Naive thymus-derived CD4-positive, alpha-beta T cell (primary cell): ENCODE measurements at places on chromosomes 1 and 21. TPM values are rescaled to one million over a fixed set of nuclear protein-coding genes. Genes with fewer than 3 reads are reported as not detected.

GRCh38 chr1:43066578-43066977 is 105.5 kb downstream of the EBNA1BP2 start:
- no peak for DNase-seq

DNA sequence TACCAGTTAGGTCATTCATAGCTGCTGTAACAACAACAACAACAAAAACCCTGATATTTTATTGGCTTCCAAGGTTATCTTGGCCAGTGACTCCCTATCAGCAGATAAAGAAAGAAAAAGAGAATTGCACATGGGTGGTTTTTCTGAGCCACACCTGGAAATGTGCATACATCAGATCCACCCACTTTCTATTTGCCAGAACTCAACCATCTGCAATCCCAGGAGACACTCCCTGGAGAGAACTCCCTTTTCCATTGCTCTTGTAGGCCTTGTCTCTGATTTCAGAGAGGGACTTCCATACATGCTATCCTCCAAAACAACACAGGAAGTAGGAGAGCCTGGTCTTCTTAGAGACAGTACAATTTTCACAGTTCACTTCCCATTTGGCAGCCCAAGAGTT is 74.9 kb upstream of the ZC3H11B start:
- DNase-seq = no peak

DNA sequence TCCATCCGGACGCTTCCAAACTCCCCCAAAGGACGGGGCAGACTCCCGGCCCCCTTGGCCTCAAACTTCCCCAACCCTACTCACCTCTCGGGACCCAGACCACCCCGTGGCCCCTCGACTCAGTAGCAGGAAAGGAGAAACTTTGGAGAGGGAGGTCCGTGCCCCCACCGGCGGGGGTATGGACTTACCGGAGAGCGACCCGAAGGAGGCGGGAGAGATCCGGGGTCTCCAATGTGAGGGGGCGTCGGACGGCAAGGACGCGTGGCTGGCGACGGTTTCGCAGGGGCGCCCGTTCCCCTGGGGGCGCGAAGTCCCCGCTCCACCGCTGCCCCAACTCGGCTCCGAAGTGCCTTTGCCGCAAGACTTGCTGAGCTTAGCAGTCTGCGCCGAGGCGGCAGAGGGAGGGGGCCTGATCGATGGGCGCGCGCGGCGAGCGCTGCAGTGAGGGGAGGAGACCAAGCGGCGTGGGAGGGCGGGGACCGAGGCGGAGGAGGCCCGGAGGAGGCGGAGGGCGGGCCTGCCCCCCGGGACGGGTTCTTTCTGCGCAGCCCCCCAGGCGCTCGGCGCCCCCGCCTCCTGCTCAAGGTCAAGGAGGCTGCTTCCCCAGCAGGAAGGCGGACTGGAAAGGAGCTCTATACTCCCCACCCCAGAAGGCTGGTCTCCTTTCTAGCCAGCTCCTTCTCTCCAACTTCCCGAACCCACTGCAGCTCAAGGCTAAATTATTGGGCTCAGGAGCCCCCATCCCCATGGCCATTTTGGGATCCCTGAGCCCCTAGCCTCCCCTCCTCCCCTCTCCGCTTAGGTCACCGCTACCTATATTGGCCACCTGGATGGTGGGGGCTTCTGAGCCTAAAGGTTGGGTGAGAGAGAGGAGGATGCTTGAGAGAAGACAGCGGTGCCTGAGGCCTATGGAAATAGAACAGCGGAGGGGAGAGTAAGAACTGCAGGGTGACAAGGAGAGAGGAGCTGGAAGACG is at the start of gene SYT2:
Gene SYT2 (minus strand): TSS at position 385 of the 976 bp plus-strand sequence. CDS start 104,682 bp downstream, outside the sequence.
- no peak for DNase-seq

DNA sequence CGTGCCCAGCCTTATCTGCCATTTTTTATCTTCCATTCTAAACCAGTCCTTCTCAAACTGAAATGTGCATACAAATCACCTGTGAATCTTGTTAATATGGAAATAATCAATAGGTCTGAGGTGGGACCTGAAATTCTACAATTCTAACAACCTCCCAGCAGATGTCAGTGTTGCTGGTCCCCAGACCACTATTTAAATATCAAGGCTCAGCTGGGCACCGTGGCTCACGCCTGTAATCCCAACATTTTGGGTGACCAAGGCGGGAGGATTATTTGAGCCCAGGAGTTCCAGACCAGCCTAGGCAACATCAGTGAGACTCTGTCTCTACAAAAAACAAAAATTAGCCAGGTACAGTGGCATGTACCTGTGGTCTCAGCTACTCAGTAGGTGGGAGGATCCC is 4.1 kb downstream of the UQCRHL start:
- DNase-seq = peak; percentile 2

DNA sequence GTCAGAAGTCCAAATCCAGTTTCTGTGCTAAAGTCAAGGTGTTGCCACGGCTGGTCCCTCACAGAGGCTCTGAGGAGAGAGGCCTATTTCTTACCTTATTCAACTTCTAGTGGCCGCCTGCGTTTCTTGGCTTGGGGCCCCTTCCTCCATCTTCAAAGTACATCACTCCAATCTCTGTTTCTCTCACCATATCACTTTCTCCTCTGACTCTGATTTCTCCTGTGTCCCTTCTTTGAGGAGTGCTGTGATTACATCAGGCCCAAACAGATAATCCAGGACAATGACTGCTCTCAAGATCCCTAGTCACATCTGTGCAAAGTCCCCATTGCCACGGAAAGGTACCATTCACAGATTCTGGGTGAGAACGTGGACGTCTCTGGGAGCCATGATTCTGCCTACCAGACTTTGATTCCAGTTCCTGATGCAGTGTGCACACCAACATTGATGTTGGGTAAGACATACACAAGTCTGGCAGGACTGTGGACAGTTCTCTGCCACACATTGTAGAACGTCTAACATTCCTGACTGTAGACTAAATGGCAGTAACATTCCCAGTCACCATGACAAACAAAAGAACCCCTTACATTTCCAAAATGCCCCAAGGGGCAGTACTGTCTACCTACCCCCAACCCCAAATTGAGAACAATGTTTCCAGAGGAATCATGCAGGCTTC is 43.0 kb upstream of the ITPKB start:
- no peak for DNase-seq

GRCh38 chr21:15022608-15023261 is 42.1 kb downstream of the NRIP1 start:
- DNase-seq = no peak

GRCh38 chr1:118157506-118157905 is 27.5 kb downstream of the SPAG17 start:
- DNase-seq = no peak

DNA sequence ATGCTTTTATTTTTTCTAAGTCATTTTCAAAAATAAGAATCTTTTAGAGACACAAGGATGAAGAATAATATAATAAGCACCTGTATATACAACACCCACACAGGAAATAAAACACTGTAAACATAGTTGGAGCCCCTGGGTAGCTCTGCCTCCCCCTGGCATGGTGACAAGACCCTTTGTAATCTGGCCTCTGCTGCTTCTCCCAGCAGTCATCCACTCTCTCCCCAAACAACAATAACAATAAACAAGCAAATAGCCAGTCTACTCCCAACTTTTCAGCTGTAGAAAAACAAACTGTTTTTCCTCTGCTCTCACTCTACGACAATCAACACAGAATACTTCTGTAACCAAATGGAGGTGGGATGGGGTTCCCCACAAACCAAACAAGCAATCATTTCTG is 110.1 kb downstream of the CSMD2 start:
- DNase-seq = no peak

- DNase-seq = no peak
Observed at GRCh38 chr1:31674626-31675025, 29.2 kb downstream of the COL16A1 start.

DNA sequence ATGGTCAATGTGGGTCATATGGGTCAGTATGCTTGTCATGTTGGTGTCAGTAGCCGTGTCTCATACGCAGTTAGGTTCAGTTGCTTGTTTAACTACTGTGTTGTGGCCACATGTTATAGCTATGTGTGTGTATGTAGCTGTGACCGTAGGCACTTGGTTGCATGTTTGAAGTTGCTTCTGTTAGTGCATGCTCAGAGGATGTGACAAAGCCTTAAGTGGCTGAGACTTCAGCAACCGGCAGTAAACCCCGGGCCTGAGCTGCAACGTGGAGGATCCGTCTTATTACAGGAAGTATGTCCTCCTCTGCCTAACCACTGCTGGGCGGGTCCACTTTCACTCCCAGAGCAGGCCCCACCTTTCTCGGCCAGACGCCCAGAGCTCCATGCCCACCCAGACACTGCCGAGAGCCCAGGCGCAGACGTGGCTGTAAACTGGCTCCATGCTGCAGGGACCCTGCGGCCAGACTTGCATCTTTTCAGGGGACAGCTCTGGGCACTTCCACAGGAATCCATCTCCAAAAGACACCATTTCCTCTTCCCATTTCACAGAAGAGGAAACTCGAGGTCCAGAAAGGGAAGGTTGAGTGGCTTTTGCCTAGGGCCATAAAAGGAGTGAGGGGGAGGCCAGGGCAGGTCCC is 2.2 kb downstream of the TCEA3 start:
- DNase-seq = peak; percentile 62

GRCh38 chr1:245404952-245405351 is 250.2 kb downstream of the KIF26B start:
- no peak for DNase-seq

GRCh38 chr1:22592919-22593790 is 29.9 kb downstream of the EPHA8 start:
- no peak for DNase-seq

- no peak for DNase-seq
Observed at GRCh38 chr21:40752125-40752524, 94.8 kb downstream of the DSCAM start.

- DNase-seq = no peak
Observed at GRCh38 chr1:246772686-246773085, 48.5 kb downstream of the SCCPDH start.

- no peak for DNase-seq
Observed at GRCh38 chr1:64733581-64734286, 11.1 kb upstream of the RAVER2 start.

GRCh38 chr21:42652527-42653230 is 742 bp upstream of the PDE9A start:
- no peak for DNase-seq

DNA sequence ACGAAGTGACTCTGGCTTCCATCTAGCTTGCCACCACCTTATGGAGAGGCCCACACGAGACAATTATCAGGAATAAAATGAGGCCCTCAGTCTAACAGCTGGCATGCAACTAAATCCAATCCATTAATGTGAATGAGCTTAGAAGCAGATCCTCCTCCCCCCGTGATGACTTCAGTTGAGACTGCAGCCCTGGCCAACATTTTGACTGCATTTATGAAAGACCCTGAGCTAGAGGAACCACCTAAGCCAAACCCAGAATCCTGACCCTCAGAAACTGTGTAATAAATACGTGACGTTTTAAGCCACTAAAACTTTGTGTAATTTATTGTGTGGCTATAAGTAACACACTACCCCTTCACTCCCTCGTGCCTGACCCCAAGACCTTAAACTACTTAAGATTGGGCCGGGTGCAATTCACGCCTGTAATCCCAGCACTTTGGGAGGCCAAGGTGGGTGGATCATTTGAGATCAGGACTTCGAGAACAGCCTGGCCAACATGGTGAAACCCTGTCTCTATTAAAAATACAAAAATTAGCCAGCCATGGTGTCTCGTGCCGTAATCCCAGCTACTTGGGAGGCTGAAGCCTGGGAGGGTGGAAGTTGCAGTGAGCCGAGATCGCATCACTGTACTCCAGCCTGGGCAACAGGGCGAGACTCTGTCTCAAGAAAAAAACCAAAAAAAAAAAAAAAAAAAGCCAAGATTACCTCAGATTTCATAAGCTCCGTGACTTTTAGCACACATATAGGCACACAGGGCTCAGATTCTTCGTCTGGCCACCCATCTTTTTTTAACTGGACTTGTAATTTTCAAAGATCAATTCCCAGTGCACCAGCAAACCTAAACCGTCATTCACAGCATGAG is 72.5 kb downstream of the ENAH start:
- DNase-seq = no peak

GRCh38 chr1:93559045-93559444 is 111.1 kb downstream of the FNBP1L start:
- no peak for DNase-seq

The SUSD4 gene
- 7.1 TPM for total RNA-seq

The RNPEP gene
- total RNA-seq = 26.6 TPM

The CDKN2C gene
- total RNA-seq = 3.3 TPM

The RXFP4 gene
- total RNA-seq = not detected in 2 replicates

The TMEM200B gene
- not detected in 2 replicates for total RNA-seq

The LORICRIN gene
- not detected for total RNA-seq
